Head of caudate nucleus (tissue), 42 donors: ENCODE measurements at places on chromosomes 2 and 18.
A peak's percentile ranks its signal among the peaks of the same experiment; 100 is the strongest.

- no peak for DNase-seq
Observed at GRCh38 chr2:206873423-206873822, 65.9 kb upstream of the CPO start.

DNA sequence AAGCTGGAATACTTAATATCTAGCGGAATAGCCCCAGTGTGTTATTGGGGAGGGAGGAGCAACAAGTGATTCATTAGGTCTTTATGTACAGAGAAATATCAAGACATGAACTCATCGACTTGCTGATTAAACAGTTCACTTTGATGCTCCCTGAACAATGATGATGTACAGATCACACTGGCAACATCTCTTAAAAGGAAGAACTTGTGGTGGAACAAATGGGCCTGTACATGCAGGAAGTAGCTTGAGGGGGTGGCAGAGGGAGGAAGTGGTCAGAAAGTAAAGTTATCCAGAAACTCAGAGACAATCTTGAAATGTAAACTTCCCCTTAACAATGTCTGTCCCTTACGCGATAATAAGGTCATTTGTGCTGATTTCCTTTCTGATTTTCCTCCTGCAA lies 90.5 kb downstream of the NXPH2 start:
- no peak for DNase-seq

- peak; percentile 29 for DNase-seq
Observed at GRCh38 chr2:22854588-22854987, 530.4 kb upstream of the KLHL29 start.

DNA sequence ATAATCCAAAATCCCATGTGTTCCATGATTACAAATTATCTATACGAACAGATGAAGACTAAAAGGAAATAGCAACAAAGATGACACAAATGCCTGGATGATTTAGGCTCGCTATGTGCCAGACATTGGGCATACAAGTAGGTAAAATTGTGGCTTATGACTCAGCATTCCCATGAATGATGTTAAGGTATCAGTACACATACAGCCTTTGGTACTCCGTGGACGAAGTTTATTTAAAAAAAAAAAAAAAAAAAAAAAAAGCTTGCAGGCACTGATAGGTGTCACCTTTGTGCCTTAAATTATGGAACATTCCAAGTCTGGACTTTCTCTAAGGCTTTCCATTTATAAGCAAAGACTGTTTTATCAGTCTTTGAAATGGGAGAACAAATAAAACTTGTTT lies 2.7 kb downstream of the CHAC2 start:
- DNase-seq: no peak

DNA sequence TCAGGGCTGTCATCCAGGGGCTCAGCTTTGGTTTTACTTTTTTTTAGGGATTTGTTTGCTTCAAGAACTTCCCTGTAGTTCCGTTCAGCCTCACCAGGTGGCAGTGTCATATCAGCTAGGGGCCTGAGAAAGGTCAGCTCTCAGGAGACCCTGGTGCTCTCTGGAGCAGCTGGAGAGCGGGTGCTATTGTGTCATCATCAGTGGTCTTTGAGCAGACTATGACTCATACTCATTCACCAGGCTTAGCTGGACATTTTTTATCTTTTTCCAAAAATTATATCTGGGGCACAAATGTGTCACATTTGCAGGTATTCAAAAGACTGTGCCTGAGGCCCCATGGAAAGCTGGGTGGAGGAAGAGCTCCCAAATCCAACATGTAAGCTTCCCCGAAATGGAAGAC lies 24.4 kb downstream of the ZNF892 start:
- DNase-seq: peak; percentile 79

- DNase-seq: no peak
Observed at GRCh38 chr2:148338541-148338940, 306.0 kb upstream of the EPC2 start.

DNA sequence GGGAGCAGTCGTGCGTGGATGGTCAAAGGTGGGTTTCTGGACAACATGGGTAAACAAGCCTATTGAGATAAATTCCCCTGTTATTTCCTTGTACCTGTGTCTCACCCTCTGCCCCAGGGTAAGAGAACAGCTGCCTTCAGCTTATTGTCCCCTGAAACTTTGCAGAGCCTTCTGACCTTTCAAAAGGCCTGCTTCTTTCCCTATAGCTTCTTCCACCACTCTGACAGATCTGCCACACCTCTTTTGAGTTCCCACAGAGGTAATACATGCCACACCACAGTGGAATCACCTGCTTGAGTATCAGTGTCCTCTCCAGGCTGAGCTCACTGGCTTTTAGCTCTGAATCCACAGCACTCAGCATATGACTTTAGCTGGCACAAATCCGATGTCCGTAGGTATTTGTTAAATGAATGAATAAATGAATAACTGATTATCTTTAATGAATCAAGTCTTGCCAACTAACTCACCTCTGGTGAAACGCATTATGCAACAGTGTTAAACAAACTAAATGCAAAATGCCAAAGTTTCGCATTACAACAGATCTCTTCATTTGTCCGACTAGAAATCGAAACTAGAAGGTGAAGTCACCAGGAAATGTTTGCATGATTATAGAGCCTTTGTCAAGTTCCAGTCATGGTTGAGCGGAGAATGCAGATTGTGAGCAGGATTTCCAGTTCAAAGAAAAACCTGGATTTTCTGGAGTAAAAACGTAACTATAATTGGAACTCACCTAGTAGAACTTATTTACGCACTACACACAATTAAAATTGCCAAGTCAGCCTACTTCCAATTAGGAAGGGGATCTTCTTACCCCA lies 16.4 kb downstream of the DYNAP start:
- no peak for DNase-seq

- DNase-seq: peak; percentile 36
Observed at GRCh38 chr2:134372611-134373131, 118.8 kb downstream of the MGAT5 start.

DNA sequence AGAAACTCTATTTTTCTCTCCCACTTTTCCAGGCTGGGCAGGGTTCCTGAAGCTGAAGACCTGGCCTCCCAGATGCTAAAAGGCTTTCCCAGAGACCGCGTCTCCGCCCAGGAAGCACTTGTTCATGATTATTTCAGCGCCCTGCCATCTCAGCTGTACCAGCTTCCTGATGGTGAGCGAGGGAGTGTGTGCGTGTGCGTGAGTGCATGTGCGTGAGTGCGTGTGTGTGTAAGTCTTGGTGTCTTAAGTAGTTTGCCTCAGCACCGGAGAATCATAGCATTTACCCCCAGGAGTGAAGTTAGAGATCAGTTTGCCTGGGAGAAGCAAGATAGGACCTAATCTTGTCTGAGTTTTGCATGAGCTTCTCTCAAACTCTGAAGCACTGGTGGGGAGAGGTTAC lies 73.7 kb downstream of the CDK15 start:
- DNase-seq: no peak

GRCh38 chr2:172742931-172743540 lies 7.4 kb downstream of the RAPGEF4 start:
- DNase-seq: no peak
